ENCODE measurements at places on chromosomes 4 and X. TPM values are rescaled to one million over a fixed set of nuclear protein-coding genes. Genes with fewer than 3 reads are reported as not detected.

DNA sequence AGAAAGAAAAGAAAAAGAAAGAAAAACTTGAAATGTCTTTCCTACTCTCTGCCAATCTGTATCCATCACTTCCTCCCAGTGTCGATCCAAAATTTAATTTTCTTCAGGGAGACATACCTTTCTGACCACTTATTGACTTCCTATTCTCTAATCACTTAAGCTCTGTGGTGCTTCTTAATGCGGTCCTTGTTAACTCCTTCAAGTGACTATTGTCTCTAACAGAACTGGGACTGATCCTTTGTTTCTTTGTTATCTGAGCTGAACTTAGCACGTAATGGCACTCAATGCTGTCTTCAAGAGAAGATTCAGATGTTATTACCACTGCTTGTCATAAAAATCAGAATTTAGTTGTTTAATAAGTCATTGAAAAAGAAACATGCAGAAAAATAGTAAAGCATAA lies 31.2 kb downstream of the LARP7 start:
- no peak for DNase-seq
- no peaks in the 10 kb centered on the region for H3K36me3 ChIP-seq
- H3K4me1 ChIP-seq = peaks cover 8% of the 10 kb centered on the region
- no peaks in the 10 kb centered on the region for H3K27me3 ChIP-seq
- no peak overlapping the region for H3K4me3 ChIP-seq

GRCh38 chrX:15143825-15144121 lies 126.1 kb downstream of the ASB9 start:
- no peak overlapping the region for H3K4me3 ChIP-seq
- H3K36me3 ChIP-seq = no peaks in the 10 kb centered on the region
- no peaks in the 10 kb centered on the region for H3K27me3 ChIP-seq
- H3K27ac ChIP-seq = no peak overlapping the region

GRCh38 chrX:122421434-122422121 lies 762.5 kb upstream of the GRIA3 start:
- no peak for DNase-seq
- H3K4me3 ChIP-seq = no peak overlapping the region
- no peak overlapping the region for H3K27ac ChIP-seq
- H3K4me1 ChIP-seq = no peaks in the 10 kb centered on the region
- H3K36me3 ChIP-seq = no peaks in the 10 kb centered on the region

DNA sequence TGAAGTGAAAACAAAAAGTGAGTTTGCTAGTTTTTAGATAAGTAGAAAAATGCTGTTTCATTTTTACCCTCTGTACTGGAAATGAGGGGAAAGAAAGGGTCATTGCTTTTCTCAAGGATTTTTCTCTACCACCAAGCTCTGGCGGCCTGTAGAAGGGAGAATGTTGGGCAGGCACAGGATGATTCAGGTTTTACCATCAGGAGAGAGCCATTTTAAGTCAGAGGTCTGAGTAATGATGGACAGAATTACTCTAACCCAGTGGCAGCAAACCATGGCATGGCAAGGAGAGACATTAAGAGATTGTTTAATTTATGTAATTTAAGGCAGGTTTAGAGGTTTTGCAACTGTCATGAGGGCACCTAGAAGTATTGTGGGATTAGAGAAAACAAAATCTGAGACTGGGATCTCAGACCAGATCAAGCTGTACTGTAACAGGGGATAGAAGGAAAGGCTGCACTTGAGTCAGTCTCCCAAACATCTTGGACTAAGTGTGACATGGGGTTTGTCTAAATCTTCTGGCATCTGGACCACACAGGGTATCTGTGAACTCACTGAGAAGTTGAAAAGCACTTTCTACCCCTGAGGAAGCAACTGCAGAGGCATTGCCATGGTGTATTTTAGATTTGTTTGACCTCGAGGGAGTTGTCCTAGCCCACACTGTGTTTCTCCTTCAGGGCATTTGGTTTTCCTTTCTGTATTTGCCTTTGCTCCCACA lies 81.6 kb downstream of the BANK1 start:
- no peaks in the 10 kb centered on the region for H3K27me3 ChIP-seq
- H3K4me3 ChIP-seq = no peak overlapping the region
- no peak for DNase-seq
- H3K36me3 ChIP-seq = no peaks in the 10 kb centered on the region

DNA sequence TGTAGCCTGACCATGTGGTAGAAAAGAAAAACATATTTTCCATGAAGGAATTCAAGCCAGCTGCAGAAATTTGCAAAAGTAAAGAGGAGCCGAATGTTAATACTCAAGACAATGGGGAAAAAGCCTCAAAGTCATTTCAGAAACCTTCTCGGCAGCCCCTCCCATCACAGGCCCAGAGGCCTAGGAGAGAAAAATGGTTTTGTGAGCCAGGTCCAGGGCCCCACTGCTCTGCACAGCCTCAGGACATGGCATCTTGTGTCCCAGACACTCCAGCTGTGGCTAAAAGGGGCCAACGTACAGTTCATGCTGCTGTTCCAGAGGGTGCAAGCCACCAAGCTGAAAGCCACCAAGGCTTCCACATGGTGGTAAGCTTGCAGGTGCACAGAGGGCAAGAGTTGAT lies 50.9 kb upstream of the BBS12 start:
- no peaks in the 10 kb centered on the region for H3K36me3 ChIP-seq
- H3K4me3 ChIP-seq = no peak overlapping the region
- no peak for DNase-seq
- H3K27me3 ChIP-seq = no peaks in the 10 kb centered on the region

Gene ALAS2
- 0.16 TPM for total RNA-seq

DNA sequence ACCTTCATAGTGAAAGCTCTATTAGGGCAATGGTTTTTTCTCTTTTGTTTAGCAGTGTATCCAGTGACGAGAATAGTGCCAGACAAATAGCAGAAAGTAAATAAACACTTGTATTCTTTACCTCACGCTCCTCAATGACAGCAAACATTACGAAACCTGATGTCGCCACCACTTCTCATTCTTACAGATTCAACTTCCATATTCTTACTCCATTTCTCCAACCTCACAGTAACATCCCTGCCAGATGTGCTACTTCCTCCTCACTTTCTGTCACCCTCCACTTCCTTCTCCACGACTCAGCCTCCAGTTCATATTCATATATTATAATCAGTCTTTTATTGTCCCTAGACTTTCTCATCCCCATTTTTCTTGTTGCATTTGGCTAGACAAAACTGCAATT lies 1956.2 kb upstream of the AGA start:
- no peaks in the 10 kb centered on the region for H3K36me3 ChIP-seq
- no peak for DNase-seq
- no peak overlapping the region for H3K27ac ChIP-seq
- H3K4me3 ChIP-seq = no peak overlapping the region
- no peaks in the 10 kb centered on the region for H3K27me3 ChIP-seq
- no peaks in the 10 kb centered on the region for H3K4me1 ChIP-seq
